ENCODE measurements at places on chromosomes 1 and 21.

DNA sequence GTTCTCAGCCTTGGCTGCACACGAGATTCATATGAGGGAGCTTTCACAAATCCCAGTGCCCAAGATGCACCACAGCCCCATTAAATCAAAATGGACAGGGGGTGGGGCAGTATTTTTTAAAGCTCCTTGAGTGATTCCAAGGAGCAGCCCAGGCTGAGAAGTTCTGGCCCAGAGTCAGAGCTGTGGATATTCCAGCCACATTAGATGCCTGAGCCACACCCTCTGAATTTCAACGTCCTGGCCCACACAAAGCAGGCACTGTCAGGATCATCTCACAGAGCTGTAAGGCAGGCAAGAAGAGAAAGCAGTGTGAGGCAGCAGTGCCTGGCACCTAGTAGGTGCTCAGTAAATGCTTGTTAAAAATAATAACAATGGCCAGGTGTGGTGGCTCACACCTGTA, 37.4 kb downstream of the PAX7 start:
- no peak for DNase-seq

DNA sequence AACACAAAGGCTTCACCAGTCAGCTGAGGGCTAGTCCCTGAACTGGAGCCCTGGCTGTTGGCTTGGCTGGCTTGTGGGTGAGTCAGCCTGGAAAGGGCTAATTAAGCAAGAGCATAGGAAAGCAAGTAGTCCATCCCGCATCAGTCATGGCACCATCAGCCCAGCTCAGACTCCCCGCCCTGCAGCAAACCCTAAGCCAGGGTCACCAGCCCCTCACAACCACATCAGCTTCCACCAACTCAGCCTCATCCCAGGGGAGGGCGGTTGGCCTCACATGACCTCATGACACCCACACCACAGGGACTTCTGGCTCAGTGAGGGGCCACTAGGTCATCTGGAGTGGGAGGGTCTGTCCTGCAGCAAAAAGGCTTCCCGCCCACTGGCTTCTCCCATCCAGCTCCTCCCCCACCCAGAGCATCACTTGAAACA, 7.0 kb upstream of the SPATC1L start:
- DNase-seq, result peak; percentile 42

- DNase-seq, result peak; percentile 90
Observed at GRCh38 chr1:20732071-20732587, 374 bp downstream of the SH2D5 start.

DNA sequence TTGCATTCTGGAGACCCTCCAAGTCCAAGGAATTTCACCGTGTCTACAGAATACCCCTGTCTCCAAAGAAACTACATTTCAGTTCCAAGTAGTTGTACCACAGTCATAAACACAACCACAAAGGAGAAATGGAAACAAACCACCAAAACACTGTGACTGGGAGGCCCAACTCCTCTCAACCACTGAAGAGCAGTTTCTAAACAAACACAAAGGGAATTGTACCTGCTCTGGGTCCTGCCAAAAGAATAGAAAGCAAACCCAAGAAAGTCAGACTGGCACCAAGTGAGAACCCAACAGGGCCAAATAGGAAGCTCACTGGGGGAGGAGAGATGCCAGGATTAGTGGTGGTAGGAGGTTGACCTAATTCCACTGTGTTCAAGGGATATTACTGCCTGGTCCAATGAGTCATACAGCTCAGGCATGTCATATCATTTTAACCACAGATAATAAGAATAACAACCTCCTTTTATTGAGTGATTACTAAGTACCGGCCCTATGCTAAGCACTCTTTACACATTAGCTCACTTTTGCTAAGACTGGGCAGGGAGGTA, 123.9 kb upstream of the PPP2R5A start:
- peak; percentile 87 for DNase-seq

DNA sequence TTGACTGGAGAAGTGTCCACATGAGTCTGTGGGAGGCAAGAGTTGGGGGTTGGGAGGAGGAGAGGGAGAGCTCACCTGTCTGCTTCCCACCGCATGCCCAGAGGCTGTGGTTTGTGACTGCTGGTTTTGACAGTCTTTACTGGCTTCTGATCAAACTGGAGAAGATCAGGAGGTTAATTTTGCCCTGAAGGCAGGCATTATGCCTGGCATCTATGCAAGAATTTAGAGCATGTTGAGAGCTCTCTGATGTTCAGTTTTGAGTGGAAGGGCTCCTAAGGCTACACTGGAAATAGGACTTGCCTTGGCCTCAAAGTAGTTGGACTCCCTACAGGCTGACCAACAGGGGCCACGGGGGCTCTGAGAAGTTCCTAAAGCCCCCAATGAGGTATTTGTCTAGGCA, 101.6 kb downstream of the TLR5 start:
- peak; percentile 13 for DNase-seq

- DNase-seq, result no peak
Observed at GRCh38 chr1:91891969-91892368, 6.0 kb upstream of the TGFBR3 start.

DNA sequence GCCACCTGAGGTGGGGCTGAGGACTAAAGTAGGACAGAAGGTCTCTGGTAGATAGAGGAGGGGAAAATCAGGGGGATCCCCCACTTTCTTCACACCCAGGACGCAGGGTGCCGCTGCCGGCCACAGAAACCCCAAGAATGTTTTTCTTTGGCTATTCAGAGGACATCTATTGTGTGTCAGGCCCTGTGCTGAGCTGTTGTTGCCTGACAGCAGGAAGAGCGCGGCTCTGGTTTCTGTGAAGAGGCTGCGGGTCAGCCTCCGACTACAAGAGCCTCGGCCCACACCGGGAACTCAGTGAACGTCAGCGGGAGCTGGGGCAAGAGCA, 407 bp upstream of the PIGV start:
- peak; percentile 28 for DNase-seq

- no peak for DNase-seq
Observed at GRCh38 chr1:12620488-12620865, 2.5 kb upstream of the DHRS3 start.

- no peak for DNase-seq
Observed at GRCh38 chr1:62462370-62462769, 25.5 kb downstream of the USP1 start.

- no peak for DNase-seq
Observed at GRCh38 chr21:45441431-45442255, 36.7 kb downstream of the COL18A1 start.

DNA sequence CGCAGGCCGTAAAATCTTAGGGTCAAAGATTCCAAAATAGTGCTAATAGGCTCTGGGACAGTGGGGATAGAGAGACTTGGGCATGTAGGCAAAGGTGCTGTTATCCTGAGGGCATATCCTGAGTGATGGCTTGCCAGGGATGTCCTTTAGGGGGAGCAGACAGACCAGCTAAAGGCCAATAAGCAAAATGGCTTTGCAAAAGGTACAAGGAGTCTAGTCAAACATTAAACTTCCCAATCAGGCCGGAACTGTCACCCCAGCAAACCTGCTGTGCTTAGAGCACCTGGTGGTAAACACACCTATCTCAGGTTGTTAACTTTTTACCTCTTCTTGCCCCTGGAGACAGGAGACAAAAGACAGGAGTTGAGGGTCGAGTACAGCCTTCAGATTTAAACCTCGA, 49.1 kb downstream of the TRABD2B start:
- DNase-seq, result no peak

GRCh38 chr1:53341961-53342707, 14.3 kb upstream of the LRP8 start:
- no peak for DNase-seq

DNA sequence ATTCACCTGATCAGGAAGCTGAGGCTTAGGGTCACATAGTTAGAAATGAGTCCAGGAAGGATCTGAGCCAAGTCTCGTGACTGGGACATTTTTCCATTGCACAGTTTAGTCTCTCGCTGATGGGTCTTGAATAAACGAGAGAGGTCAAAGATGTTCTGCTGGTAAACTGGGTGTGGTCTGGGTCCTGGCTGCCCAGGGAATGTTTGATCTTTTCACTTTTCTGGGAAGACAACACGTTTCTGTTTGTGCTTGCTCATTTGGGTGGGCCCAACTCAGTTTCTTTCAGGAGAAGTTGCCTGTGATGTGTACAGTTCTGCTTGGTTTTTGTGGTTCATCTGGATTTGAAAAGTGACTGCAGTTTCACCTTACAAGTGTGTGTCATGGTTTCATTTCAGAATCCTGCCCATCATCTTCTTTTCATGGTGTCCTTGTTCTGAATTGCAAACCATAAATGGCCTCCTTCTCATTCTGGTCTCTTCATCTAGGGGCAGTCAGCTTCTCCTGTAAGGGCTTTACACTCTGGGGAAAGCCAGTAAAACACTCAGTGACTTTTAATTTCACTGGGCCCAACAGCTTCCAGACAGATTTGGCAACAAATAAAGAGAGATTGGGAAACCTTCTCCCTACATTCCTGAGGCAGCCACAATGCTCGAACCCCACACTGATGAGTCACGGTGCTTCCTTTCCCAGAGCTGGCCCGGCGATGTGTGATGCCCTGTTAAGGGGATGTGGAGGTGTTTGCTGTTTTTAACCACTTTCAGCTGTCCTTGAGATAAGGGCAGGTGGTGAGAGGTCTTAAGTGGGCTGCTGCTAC, 7.2 kb upstream of the TACSTD2 start:
- DNase-seq, result peak; percentile 97

DNA sequence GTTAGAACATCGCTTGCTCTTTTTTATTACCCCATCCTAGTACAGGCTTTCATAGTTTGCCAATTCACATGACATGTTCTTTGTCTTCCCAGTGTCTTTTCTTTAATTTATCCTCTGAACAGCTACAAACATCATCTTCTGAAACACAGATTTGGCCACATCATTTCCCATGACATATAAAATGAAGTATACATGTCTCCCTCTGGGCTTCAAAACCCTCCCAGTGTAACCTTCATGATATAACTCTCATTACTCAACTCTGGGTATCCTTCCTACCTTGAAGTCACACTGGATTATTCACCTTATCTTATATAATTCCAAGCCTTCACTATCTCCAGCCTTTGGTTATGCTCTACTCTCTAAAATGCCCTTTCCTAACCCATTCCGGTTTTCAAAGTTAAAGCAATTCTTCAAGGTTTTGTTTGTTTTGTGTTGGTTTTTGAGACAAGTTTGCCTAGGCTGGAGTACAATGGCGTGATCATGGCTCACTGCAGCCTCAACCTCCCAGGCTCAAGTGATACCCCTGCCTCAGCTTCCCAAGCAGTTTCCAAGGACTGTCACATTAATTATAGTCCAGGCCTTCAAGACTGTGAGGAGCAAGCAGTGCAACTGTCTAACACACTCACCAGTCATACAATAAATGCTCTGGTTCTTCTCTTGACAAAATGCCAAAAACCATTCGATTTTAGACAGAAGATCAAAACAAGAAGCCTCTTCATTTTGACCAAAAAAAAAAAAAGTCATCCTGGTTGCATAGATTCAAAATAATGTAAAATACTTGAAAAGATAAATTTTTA, 5.8 kb downstream of the RGS1 start:
- no peak for DNase-seq

DNA sequence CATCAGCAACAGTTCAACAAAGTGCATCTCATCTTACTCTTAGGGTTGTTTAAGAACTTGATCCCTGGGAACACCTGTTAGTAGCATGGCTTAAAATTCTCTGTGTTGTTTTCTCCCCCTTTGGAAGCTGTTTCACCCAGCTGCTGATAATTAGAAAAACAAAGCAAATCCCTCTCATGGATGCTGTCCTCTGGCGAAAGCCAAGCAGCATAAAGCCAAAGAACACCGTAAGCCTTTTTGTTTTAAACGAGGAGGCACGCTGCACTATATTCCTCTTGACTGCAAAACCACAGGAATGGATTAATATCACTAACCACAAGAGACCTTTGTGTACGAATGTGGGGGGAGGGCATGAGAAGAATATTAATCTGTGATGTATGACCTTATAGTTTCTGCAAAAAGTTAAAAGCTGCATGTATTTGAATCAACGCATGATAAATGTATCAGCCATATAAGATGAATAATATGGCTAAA, 923.2 kb downstream of the LTN1 start:
- no peak for DNase-seq

GRCh38 chr1:57440096-57440495, 16.2 kb upstream of the DAB1 start:
- no peak for DNase-seq

GRCh38 chr1:31815752-31816500, at the start of gene SPOCD1:
Gene SPOCD1, minus strand, starts transcription at chr1:31816022. Its CDS starts 689 bp downstream, at chr1:31815333.
- DNase-seq, result peak; percentile 69

- no peak for DNase-seq
Observed at GRCh38 chr1:98932184-98932583, 72.5 kb downstream of the PLPPR5 start.

- DNase-seq, result peak; percentile 29
Observed at GRCh38 chr1:63621698-63622097, 28.5 kb downstream of the PGM1 start.

DNA sequence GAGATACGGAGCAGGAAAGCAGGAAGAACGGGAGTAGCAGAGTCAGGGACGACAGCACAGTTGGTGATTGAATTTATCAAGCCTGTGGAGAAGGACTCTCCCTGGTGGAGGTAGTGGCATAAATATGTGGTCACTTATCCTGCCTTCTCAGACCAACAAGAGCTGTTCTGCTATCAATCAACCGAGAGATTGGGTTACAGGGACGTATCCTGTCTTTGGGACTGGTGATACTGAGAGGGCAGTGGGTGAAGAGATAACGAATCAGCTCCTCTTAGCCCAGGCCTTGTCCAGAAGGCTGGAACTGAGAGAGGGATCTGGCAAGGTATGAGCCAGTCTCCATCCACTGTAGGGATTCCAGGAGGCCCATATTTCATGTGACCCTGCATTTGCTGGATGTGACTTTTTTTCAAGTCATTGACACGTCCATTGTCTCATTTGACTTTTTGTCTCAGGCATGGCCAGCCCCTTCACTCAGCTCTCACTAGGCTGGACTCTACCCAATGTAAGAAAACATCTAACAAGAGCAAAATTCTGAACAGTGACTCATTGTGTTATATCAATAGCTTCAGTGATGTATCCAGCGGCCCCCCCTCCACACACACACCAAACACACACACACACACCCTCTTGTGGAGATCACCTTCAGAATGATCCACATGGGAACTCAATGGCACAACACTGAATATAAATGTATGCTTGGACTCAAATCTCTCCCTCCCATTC, 11.3 kb downstream of the C1orf116 start:
- no peak for DNase-seq

Data from NCI-H226 (cell line).